DMS 273 treated with DMSO at 0.1 percent for 48 hours (cell line): ENCODE measurements at places on chromosomes 11 and 22.

- DNase-seq = no peak
Measured at GRCh38 chr11:64714666-64715065, 8.3 kb downstream of the NRXN2 start.

DNA sequence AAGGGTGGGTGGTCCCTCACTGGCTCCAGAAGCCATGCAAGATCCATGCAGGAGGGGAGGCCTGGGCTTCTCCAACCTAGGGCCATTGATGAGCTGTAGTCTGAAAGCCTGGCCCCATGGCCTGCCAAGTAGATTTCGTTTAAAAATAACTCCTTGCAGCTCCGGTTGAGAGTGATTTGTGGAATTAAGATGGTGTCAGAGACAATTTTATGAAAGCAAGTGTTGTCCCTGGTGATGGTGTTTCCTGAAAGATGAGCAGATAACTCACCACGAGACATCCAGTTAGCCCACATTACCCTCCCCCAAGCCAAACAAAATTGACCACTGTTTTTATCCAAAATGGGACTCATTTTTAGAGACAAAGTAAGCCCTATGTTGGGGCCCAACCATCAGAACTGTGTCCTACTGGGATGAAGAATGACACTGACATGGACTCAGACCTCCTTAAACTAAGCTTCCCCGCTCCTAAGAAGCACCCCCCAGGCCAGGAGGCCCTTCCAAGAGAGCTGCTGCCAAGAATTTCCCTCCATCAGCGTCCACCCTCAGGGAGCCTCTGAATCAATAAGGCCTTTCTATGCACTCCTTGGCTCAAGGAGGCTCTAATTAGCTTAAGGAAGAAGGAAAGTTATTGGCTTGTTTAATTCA, 174.2 kb upstream of the NCAM1 start:
- DNase-seq = no peak

- DNase-seq = peak; percentile 13
Measured at GRCh38 chr22:46425016-46425415, 89.5 kb downstream of the TRMU start.

DNA sequence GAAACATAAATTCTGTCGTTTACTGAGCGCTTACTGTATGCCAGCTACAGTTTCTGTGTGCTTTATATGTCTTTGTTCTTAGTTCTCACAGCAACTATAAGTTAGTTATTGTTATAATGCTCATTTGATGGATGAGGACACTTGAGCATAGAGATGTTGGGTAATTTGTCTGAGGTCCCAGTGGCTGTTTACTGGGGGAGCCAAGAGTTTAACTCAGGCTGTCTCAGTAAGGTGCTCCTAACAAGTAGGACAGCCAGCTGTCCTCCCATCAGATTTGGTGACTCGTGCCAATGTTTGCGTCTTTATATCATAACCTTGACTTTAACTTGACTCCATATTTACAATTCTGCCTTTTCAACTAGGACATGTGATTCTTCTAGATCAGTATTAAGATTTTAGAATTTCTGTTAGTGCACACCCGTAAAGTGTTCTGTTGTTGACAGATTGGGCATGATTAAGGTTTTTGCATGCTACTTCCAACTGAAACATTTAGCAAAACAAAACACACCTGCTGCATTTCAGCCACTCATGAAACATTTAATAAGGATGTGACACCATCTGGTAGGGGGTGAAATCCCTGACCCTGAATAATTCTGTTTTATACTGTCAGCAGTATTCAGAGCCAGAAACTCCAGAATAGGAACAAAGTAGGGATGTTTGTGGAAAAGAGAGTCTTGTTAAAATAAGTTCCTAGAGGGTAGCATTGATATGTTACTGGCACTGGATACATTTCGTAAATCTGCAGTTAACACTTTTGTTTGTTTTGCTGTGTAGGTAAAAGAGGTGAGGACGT, 1.9 kb downstream of the REXO2 start:
- no peak for DNase-seq

GRCh38 chr11:16809886-16810668, 71.6 kb downstream of the C11orf58 start:
- DNase-seq = no peak

GRCh38 chr11:34624069-34624468, 3.2 kb downstream of the EHF start:
- DNase-seq = no peak

- DNase-seq = no peak
Measured at GRCh38 chr11:3123761-3124733, 41.1 kb downstream of the OSBPL5 start.

DNA sequence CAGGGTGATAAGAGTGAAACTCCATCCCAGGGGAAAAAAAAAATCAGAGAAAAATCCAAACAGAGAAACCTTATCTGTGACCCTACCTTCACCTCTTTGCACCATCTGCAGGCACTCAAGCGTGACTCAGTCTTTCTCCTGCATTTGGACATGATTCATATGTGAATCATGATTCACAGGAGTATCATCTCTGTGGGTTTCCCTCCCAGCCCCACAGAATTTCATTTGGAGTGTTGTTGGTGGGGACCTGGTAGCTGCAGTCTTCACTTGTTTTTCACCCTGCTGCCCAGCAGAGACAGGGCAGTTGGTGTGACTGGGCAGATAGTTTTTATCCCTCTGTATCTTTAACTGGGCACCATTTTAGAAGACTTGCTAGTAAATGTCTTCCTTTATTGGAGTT, 75.7 kb downstream of the DEPDC5 start:
- DNase-seq = peak; percentile 19

DNA sequence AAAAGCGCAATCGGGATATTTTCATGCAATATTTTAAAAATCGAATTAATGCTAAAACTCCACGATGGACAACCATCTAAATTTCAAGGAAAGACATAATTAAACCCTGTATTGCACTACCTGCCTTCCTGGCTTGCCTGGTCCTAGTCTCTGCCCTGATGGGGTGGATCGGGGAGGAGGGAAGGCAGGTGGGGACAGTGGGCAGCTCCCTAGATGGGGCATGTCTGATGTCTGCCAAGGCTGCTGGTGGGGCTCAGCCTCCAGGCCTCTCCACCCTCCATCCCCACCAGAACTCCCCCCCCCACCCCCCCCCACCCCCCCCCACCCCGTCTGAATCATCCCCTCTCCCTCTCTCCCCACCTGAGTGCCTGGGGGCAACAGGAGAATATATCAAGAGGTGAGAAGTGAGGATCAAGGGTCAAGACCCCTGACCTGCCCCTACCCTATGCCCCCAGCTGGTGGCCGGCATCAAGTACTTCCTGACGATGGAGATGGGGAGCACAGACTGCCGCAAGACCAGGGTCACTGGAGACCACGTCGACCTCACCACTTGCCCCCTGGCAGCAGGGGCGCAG, 650 bp downstream of the CST6 start:
- DNase-seq = no peak

GRCh38 chr11:8318536-8318935, 54.9 kb upstream of the LMO1 start:
- DNase-seq = no peak

GRCh38 chr11:62981743-62982142, 3.0 kb downstream of the SLC22A6 start:
- no peak for DNase-seq

- no peak for DNase-seq
Measured at GRCh38 chr22:46902998-46903916, 140.8 kb downstream of the TBC1D22A start.

DNA sequence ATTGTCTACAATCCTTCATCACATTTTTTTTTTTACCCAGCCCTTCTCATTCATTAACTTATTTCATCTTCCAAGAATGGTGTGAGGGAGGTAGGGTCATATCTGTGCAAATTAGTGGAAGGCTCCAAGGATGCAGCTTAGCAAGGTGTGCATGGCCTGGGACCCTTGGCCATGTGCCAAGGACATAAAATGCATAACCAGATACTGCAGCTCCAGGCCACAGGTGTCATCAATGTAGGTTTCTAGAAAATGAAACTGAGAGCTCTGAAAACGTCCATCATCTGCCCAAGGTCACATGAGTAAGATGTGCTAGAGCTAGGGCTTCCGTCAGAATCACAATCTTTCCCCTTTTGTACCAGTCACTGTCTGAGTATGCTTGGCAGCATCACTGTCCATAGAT, 29.8 kb downstream of the ANKK1 start:
- no peak for DNase-seq

DNA sequence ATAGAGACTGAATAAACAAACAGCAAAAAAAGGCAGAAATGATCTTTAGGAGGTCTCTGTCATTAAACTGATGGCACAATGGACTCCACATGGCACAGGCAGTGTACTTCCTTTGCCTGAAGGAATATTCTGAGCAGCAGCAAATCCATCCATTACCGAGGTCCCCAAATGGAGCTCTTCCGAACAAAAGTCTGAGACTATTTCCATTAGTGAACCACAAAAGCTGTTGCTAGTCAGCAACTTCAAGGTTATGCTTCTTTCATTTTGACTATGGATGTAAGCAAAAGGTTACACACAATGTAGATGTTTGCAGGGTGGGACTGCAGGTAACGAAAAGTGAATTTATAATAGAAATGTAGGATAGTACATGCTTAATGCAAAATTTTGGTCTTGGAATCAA, 14.5 kb downstream of the NARS2 start:
- DNase-seq = no peak
